ENCODE measurements at places on chromosomes 13 and 19.

- no peak for DNase-seq
Observed at GRCh38 chr13:107020393-107020792, 452.5 kb upstream of the ARGLU1 start.

GRCh38 chr19:45403272-45403671, 1.6 kb downstream of the PPP1R13L start:
- DNase-seq, result no peak

DNA sequence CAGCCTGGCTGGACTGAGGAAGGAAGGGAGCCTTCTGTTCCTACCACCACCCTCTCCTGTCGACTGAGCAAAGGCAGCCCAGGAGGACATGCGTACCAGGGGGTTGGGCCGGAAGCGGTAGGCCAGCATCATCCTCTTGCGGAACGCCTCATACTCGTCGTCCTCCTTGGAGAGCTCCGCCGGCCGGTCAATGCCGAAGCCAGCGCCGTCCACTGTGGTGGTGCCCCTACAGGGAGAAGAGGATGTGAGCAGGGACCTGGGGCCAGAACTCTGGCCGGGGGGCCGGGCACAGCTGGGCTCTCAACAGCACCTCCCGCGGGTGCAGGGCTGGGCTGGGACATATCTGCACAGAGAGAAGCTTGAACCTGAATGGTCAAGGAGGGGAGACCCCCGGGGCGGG, 3.8 kb upstream of the TM6SF2 start:
- no peak for DNase-seq

GRCh38 chr13:102040812-102041211, 361.0 kb downstream of the FGF14 start:
- no peak for DNase-seq

DNA sequence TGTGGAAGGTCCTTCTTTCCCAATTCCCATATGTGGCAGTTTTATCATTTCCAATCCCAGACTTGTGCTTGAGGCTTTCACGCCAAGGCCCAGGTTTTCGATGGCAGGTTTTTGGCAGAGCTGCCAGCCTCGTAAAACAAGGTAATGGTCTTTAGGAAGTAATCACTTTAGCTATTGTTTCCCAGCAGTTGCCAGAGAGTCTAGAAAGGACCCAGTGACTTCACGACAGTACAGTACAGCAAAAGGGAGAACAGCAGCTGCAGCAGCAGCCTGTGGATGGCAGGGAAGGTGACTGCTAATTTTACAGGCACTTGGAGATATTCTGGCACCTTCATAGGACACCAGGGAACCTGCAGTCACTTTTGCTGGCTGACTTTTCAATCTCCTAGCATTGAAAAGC, 291.6 kb upstream of the MAB21L1 start:
- no peak for DNase-seq

- DNase-seq, result no peak
Observed at GRCh38 chr19:51327066-51328001, 14.6 kb downstream of the VSIG10L start.

GRCh38 chr19:29371251-29372090, 154.3 kb upstream of the VSTM2B start:
- DNase-seq, result no peak

- no peak for DNase-seq
Observed at GRCh38 chr13:106232681-106233080, 302.8 kb downstream of the EFNB2 start.

DNA sequence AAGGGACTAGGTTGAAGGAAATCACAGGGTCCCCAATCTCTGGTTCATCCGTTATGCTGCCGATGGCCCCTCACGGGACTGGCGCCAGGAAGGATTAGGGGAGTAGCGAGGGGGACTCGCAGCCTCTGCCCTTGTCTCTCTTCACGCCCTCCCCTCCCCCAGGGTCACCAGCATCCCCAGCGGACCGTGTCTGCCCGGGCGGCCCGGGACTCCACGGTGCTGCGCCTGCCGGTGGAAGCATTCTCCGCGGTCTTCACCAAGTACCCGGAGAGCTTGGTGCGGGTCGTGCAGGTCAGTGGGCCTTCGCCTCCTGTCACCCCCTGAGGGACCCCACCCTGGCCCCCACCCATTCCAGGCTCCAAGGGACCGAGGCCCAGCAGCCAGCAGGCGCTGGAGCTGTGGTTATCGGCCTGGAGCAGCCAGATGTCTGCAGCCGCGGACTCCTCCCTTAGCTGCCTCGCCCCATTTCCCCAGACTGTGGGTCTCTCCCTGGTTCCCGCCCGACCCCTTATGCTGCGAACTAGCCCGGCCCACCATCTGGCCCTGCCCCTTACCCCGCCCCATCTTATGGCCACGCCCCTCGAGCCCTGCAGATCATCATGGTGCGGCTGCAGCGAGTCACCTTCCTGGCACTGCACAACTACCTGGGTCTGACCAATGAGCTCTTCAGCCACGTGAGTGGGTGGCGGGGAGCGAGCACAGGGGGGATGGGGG, 5.4 kb downstream of the PNPLA6 start:
- DNase-seq, result no peak

DNA sequence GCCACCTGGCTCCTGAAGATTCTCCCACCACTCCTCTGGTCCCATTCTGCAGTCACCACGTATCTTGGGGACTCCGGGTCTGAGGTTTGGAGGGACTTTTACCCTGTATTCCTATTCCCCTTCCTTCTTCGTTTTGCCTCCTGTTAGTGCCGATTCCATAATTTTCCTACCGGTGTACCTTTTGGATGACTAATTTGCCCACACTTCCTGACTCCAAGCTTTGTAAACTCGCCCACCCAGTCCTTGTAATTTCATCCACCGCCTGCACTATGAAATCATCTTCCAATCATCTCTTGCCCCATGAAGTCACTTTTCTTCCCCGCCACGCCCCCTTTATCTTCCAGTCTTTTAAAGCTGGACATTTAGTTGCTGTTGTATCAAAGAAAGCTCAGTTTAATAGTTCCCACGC, 572 bp downstream of the UCHL3 start:
- DNase-seq, result peak; percentile 27

DNA sequence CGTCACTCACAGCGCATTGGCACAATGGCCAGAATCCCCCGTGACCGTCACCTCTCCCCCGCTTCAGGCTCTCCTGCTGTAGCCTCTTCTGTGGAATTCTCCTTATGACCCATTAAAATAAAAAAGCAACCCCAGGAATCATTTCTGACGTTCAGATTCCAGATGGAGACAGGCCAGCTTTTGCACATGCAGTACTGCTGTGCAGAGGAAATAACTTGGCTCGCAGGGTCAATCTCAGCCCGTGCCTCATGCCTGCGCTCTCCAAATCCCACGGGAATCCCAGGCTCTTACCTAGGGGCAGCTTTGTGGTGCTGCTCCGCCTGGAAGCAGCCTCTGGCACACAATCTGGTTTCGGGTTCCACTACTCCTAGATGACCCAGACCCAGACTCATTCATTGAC, 32.7 kb upstream of the SOX1 start:
- DNase-seq, result no peak

DNA sequence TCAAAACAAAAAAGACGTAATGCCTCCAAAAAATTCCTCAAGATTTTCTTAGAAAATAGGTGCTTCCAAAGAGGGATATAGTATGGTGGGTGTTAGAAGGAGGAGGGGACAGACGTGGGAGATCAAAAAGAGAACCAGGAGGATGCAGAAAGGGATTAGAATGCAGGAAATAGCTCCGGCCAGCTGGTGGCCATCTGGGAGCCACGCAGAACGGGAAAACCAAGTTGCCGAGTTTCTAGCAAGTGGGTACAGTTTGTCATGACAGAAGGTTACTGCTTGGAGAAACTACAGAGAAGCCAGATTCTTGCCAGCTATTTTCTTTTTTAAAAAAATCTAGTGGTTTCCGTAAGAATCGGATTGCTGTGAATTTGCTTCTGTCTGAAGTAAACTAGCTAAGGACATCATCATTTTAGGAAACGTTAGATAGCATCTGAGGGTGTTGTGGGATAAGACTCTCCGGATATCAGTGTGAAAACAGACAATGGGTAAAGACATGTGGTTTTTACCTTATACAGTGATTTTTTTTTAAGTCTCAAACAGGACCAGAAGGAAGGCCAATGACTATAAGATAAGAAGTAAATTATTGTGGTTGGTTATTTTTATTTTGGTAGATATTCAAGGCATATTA, 104.9 kb downstream of the HSPH1 start:
- no peak for DNase-seq

GRCh38 chr13:100394005-100394695, 194.4 kb downstream of the GGACT start:
- DNase-seq, result peak; percentile 85

- DNase-seq, result no peak
Observed at GRCh38 chr19:43782311-43782660, 1.5 kb upstream of the KCNN4 start.

DNA sequence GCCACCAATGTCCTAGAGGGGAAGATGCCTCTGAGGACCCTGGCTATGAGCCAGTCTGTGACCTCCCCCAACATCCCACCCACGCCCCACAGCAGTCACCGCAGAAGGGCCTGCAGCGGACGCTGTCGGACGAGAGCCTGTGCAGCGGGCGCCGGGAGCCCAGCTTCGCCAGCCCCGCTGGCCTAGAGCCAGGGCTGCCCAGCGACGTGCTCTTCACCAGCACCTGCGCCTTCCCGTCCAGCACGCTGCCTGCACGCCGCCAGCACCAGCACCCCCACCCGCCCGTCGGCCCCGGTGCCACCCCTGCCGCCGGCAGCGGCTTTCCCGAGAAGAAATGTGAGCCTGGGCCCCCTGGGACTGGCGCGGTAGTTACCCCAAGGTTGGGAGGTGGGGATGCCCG, 30.6 kb downstream of the DPF1 start:
- DNase-seq, result no peak

DNA sequence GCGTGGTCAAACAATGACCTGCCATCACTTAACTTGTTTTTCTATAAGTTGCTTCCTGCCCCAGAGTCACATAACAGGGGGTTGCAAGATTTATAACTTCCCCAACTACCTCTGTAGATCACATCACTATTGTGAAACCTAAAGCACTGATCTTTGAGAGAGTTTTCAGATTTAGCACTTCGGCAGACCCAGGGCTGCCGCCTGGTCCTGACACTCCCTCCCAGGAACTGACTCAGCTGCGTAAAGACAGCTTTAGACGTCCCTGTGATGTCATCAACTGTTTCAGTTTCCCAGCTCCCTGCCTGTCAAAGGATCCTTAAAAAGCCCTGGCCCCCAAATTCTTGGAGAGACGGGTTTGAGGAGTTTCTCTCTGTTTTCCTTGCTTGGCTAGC, 33.3 kb downstream of the IGFL2 start:
- no peak for DNase-seq

GRCh38 chr13:48709213-48709612, 55.5 kb downstream of the CYSLTR2 start:
- no peak for DNase-seq
